Adrenal gland (tissue), 19 donors: ENCODE measurements at places on chromosomes 11 and 22. TPM values are rescaled to one million over a fixed set of nuclear protein-coding genes. Genes with fewer than 3 reads are reported as not detected.

- no peaks in the 10 kb centered on the region for H3K27me3 ChIP-seq
- H3K27ac ChIP-seq, result no peak overlapping the region
- DNase-seq, result no peak
- no peaks in the 10 kb centered on the region for H3K4me1 ChIP-seq
- H3K4me3 ChIP-seq, result no peak overlapping the region
- H3K36me3 ChIP-seq, result no peaks in the 10 kb centered on the region
Observed at GRCh38 chr11:62505440-62506091, 41.0 kb downstream of the AHNAK start.

GRCh38 chr22:47043835-47044721 is 281.6 kb downstream of the TBC1D22A start:
- no peaks in the 10 kb centered on the region for H3K36me3 ChIP-seq
- no peaks in the 10 kb centered on the region for H3K27me3 ChIP-seq
- DNase-seq, result no peak
- H3K27ac ChIP-seq, result no peak overlapping the region

Gene PANX2
- polyA plus RNA-seq, result 2.0 TPM

GRCh38 chr11:90737444-90738050 is 514.7 kb upstream of the CHORDC1 start:
- no peak overlapping the region for H3K27ac ChIP-seq
- no peaks in the 10 kb centered on the region for H3K36me3 ChIP-seq
- no peak for DNase-seq
- H3K27me3 ChIP-seq, result no peaks in the 10 kb centered on the region
- H3K4me3 ChIP-seq, result no peak overlapping the region

Gene ISX
- not detected for polyA plus RNA-seq

DNA sequence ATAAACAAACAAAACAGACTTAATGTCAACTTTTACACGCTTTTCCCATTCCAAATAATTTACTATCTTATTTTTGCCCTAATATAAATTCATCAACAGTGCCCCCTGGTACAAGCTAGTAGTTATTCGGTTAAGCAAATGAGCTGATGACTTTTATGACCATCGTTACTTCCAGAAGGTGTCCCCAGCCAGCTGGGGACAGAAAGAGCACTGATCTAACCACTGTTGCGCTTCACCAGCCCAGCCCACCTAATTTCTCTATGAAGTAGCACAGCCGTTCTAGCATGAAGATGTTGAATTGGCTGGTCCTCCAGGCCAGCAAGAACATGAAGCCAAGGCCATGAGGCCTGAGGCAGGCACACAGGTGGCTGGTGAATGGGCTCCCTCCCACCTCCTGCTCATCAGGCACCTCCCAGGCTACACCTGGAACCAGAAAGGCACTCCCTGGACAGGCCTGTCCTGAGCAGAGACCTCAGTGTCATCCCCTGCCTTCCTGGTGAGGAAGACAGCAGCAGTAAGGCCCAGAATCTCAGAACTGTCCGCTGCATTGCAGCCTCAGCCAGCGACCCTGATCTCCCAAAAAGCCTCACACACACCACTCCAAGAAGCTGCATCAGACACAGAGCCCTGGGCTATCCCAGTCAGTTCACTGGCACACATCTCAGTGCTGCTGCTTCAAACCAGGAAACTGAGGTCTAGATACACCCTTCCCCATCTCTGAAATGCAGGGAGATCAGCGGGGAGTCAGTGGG is 12.9 kb downstream of the GNB1L start:
- no peak overlapping the region for H3K4me3 ChIP-seq
- no peaks in the 10 kb centered on the region for H3K36me3 ChIP-seq
- H3K4me1 ChIP-seq, result no peaks in the 10 kb centered on the region
